Muscle of leg (tissue), 16 donors: ENCODE measurements at places on chromosomes 6 and 20. TPM values are rescaled to one million over a fixed set of nuclear protein-coding genes. Genes with fewer than 3 reads are reported as not detected.

Gene SKIC2
- 21.8 TPM for total RNA-seq

Gene RAB44
- total RNA-seq = 0.04 TPM

Gene TNF
- total RNA-seq = 0.22 TPM

DNA sequence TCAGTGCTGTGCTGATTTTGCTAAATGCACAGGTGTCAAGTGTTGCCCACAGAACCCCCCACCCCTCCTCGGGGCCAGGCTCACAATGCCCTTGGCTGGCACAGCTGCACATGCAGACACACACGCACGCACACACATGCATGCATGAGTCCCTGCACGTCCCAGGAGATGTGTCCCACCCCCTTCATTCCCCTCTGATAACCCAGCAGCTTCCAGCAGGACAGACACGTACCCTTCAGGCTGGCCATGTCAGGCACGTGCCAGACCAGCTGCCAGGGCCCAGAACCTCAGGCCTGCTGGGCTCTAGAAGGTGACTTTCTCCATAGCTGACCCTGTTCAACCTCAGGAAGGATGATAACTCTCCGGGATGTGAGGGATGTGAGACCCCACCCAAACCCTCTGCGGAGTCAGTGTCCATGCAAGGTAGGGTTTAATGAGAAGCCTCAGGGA, 44.4 kb downstream of the MRPL14 start:
- no peak overlapping the region for H3K27ac ChIP-seq
- no peak for DNase-seq
- no peaks in the 10 kb centered on the region for H3K27me3 ChIP-seq
- no peak overlapping the region for H3K4me3 ChIP-seq
- H3K4me1 ChIP-seq = peaks cover 44% of the 10 kb centered on the region

GRCh38 chr20:40592941-40593340, 96.1 kb downstream of the MAFB start:
- H3K4me1 ChIP-seq = no peaks in the 10 kb centered on the region
- no peaks in the 10 kb centered on the region for H3K27me3 ChIP-seq
- DNase-seq = no peak
- no peaks in the 10 kb centered on the region for H3K36me3 ChIP-seq
- H3K27ac ChIP-seq = no peak overlapping the region

DNA sequence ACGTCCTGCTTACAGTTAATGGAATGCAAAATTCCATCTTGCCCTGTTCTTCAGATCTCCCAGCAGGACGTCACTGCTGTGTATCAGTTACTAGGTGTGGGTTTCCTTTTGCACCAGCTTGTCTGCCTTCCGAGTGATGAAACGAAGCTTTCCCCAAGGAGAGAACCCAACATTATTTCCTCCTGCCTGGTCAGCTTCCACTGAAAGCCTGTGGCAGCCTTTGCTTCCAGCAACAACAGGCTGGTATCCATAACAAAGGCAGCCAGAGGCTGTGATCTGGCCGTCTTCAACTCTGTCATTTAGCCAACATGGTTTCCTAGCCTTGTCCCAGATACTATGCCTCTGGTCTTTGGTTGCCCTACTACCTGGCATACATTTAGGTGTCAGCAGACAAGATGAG, 78.9 kb upstream of the HEY2 start:
- no peaks in the 10 kb centered on the region for H3K27me3 ChIP-seq
- DNase-seq = peak; percentile 54
- H3K36me3 ChIP-seq = no peaks in the 10 kb centered on the region
- H3K4me3 ChIP-seq = no peak overlapping the region

DNA sequence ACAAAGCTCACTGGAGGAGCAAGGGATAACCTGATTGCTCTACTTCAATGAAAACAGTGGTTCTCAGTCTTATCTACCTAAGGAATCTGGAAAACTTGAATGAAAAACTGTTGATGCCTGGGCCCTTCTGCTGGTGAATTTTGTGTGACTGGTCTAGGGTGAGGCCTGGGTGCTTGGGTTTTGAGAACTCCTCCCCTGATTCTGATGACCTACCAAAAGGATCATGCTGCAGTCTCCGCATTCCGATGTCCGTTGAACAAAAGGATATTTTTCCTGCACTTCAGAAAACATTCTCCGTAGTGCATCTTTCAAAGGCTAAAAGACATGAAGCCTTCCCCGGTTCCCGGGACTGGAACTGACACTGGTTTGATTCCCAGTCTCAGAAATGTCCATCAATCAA, 157.9 kb downstream of the SYNDIG1 start:
- H3K4me1 ChIP-seq = peaks cover 4% of the 10 kb centered on the region
- DNase-seq = no peak
- H3K4me3 ChIP-seq = no peak overlapping the region
- no peak overlapping the region for H3K27ac ChIP-seq
- no peaks in the 10 kb centered on the region for H3K36me3 ChIP-seq
- H3K27me3 ChIP-seq = no peaks in the 10 kb centered on the region

GRCh38 chr20:48463916-48464315, 363.9 kb downstream of the PREX1 start:
- no peak overlapping the region for H3K4me3 ChIP-seq
- DNase-seq = peak; percentile 83
- peaks cover 63% of the 10 kb centered on the region for H3K27me3 ChIP-seq

- DNase-seq = no peak
- H3K4me3 ChIP-seq = no peak overlapping the region
- H3K4me1 ChIP-seq = no peaks in the 10 kb centered on the region
- H3K27me3 ChIP-seq = no peaks in the 10 kb centered on the region
- no peaks in the 10 kb centered on the region for H3K36me3 ChIP-seq
- no peak overlapping the region for H3K27ac ChIP-seq
Observed at GRCh38 chr6:56282391-56282790, 35.0 kb upstream of the COL21A1 start.

DNA sequence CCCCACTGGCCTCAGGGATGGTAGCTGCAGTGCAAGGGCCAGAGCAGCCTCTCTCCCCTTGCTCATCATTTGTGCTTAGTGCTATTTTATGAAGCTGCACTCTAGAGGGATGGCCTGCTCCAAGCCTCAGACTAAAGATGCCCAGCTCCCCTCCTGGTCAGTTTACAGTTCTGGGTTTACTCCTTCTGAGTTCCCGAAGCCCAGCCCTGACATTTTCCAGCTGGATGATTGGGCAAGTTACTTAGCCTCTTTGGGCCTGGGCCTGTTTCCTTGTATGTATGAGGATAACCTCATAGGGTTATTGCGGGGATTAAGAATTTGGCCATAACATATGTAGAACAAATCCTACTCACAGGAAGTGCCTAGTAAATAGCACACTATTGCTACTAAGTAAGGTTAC, 31.8 kb upstream of the EMILIN3 start:
- no peaks in the 10 kb centered on the region for H3K36me3 ChIP-seq
- no peaks in the 10 kb centered on the region for H3K27me3 ChIP-seq
- no peak overlapping the region for H3K4me3 ChIP-seq
- peak overlapping the region; percentile 70 for H3K27ac ChIP-seq
- DNase-seq = peak; percentile 92
- H3K4me1 ChIP-seq = peaks cover 47% of the 10 kb centered on the region

GRCh38 chr6:38987503-38987902, 61.1 kb upstream of the GLP1R start:
- H3K27me3 ChIP-seq = peaks cover 6% of the 10 kb centered on the region
- no peak overlapping the region for H3K4me3 ChIP-seq
- H3K36me3 ChIP-seq = no peaks in the 10 kb centered on the region
- no peak overlapping the region for H3K27ac ChIP-seq

DNA sequence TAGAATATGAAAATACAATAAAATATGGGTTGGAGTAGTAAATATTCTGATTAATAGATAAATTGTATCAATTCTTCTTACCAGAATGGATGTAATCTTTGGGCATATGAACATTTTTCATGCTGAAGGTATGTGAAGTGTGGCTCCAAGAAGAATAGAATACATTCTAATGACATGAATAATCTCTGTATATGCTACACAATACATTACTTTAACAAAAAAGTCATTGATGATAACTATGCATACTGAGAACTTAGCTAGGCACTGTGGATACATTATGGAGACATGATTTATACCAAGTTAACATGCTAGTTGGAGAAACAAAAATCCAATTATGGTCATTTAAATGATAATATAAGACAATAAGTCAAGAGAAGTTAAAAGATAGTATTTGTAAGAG, 62.7 kb upstream of the HDAC2 start:
- no peak for DNase-seq
- no peak overlapping the region for H3K4me3 ChIP-seq
- H3K36me3 ChIP-seq = no peaks in the 10 kb centered on the region
- H3K27ac ChIP-seq = no peak overlapping the region

- DNase-seq = no peak
- H3K27ac ChIP-seq = no peak overlapping the region
- peaks cover 26% of the 10 kb centered on the region for H3K27me3 ChIP-seq
- H3K4me1 ChIP-seq = peaks cover 12% of the 10 kb centered on the region
- H3K4me3 ChIP-seq = no peak overlapping the region
Observed at GRCh38 chr6:24358219-24358821, 461 bp upstream of the DCDC2 start.

DNA sequence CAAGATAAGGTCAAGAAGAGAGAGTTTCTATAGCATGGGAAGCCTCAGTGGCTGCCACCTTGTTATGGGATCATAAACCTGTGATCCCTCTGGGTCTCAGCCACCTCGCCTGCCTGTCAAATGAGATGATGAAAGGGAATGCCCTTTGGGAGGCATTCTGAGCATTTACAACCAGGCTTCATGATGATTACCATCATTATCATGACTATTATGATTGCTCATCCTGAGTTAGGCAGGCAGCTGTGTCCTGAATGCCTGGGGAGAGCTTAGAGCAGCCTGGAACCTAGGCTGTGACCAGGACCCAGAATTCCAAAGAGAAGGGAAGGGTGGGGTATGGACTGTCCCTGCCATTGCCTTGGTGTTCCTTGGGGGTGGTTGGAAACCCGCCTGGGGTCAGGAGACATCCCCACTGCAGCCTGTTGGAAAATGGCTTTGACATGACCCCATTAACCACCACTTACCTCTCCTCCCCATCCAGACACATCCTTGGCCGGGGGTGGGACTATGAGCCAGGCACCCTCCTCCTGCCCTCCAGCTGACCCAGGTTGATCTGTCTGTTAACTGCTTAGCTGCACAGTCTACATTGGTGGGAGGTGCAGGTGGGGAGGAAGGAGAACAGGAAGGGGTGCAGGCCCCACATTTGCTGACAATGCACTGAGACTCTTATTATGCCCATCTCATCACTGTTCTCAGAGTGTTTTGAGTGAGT, 51.9 kb downstream of the LRFN2 start:
- H3K27ac ChIP-seq = no peak overlapping the region
- no peaks in the 10 kb centered on the region for H3K36me3 ChIP-seq
- H3K4me1 ChIP-seq = no peaks in the 10 kb centered on the region
- no peaks in the 10 kb centered on the region for H3K27me3 ChIP-seq
- no peak for DNase-seq

GRCh38 chr6:117906507-117906957, 532 bp upstream of the SLC35F1 start:
- no peaks in the 10 kb centered on the region for H3K36me3 ChIP-seq
- H3K4me1 ChIP-seq = peaks cover 9% of the 10 kb centered on the region
- peak overlapping the region; percentile 56 for H3K4me3 ChIP-seq
- no peak overlapping the region for H3K27ac ChIP-seq
- DNase-seq = no peak

DNA sequence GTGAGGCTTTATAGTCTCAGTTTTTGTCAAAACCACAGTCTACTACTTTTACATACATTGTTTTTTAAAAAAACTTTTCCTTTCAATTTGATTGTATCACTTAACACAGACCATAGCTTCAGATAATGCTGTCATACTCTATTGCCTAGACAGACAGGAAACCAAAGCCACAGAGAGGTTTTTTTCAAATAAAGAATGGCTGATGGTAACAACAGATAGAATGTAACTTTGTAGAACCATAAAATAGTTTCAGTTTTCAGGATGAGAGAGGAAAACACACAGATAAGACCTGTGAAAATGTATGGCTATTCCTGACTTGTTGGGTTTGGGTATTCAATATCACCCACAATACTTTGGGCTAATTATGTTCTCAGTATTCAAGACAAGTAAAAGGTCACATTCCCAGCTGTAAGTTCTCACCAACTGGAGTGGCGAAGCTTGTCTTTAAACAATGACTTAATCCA, 94.0 kb downstream of the ADGRG6 start:
- no peaks in the 10 kb centered on the region for H3K27me3 ChIP-seq
- DNase-seq = no peak
- no peak overlapping the region for H3K4me3 ChIP-seq

DNA sequence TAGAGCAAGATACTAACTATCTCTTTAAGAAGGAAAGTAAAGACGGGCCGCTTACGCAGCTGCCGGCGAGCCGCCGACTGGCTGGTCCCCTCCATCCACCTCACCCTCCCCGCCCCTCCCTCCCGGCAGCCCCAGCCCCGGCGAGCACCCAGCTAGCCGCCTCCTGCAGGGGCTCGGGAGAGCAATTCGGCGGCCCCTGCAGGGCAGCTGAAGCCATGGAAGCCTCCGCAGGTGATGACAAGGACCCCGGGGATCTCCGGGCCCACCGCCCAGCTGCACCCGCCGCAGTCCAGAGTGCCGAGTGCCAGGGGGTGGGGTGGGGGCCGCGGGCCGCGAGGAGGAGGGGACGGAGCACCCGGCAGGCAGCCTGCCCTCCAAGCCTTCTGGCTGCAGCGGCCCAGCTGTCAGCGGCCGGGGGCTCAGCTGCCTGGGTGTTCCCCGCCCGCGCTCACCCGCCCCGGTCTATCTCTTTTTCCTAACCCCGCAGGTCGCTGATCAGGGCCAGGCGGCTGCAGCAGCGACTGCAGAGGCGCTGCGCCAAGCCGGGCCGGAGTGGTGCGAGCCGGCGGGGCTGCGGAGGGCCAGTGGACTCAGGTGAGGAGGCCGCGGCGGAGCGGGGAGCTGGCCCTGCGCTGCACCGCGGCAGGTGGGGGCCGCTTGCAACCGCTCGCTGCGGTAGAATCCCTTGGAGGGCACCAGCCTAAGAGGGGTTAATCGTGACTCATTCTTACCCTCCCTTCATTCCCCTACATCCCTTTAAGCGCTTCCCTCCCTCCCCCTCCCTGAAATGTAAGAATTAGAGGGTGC, at the start of gene SNPH:
Gene SNPH, plus strand, starts transcription at position 128 of the 807 bp plus-strand sequence. CDS start 29,946 bp downstream, outside the sequence.
- H3K4me1 ChIP-seq = peaks cover 12% of the 10 kb centered on the region
- peaks cover 2% of the 10 kb centered on the region for H3K27me3 ChIP-seq
- peak; percentile 85 for DNase-seq
- peak within 1 kb of the TSS; percentile 53 for H3K4me3 ChIP-seq
- no peaks in the 10 kb centered on the region for H3K36me3 ChIP-seq
- H3K27ac ChIP-seq = peak within 1 kb of the TSS; percentile 23

- no peak for DNase-seq
- H3K4me3 ChIP-seq = no peak overlapping the region
- no peaks in the 10 kb centered on the region for H3K4me1 ChIP-seq
- no peak overlapping the region for H3K27ac ChIP-seq
- H3K36me3 ChIP-seq = no peaks in the 10 kb centered on the region
Observed at GRCh38 chr6:10874207-10874606, 7.6 kb downstream of the GCM2 start.

- no peak overlapping the region for H3K27ac ChIP-seq
- DNase-seq = no peak
- H3K36me3 ChIP-seq = no peaks in the 10 kb centered on the region
- peaks cover 2% of the 10 kb centered on the region for H3K27me3 ChIP-seq
- no peak overlapping the region for H3K4me3 ChIP-seq
Observed at GRCh38 chr6:41748542-41748941, 1.3 kb upstream of the PGC start.

GRCh38 chr20:52828199-52828598, 144.0 kb upstream of the TSHZ2 start:
- DNase-seq = no peak
- no peak overlapping the region for H3K4me3 ChIP-seq
- no peaks in the 10 kb centered on the region for H3K27me3 ChIP-seq
- no peak overlapping the region for H3K27ac ChIP-seq
- H3K4me1 ChIP-seq = no peaks in the 10 kb centered on the region

- no peak for DNase-seq
- no peak overlapping the region for H3K4me3 ChIP-seq
- H3K27ac ChIP-seq = no peak overlapping the region
- H3K36me3 ChIP-seq = no peaks in the 10 kb centered on the region
- H3K27me3 ChIP-seq = peaks cover under 1% of the 10 kb centered on the region
Observed at GRCh38 chr20:1840817-1841553, 54.2 kb upstream of the SIRPA start.
